ENCODE measurements at places on chromosomes 1 and 21.

GRCh38 chr1:223177681-223178080 is 34.6 kb upstream of the TLR5 start:
- no peak for DNase-seq

GRCh38 chr1:233172201-233172600 is 123.3 kb downstream of the PCNX2 start:
- no peak for DNase-seq

GRCh38 chr1:248288391-248288790 is 10.6 kb upstream of the OR2T33 start:
- no peak for DNase-seq

DNA sequence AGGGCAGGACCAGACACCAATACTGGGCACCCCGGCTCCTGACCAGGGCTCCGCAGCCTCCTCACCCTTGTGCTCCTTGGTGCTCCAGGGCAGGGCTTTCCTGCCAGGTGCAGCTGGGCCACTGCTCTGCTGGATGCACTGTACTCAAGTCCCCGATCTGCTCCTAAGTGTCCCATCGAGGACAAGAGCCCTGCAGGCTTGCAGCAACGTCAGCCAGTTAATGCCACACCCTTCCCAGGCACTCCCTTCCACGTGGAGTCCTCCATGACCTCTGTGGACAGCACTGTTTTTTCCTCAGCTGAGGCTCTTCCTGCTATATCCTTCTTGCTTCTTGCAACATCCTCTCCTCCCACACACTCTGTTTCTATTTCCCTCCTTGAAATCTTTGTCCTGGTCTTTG is 94.0 kb upstream of the NGF start:
- DNase-seq = no peak

- no peak for DNase-seq
These were observed 87.5 kb upstream of the SGIP1 start for GRCh38 chr1:66446261-66447001.
